ENCODE measurements at places on chromosomes 5 and 9.
A peak's percentile ranks its signal among the peaks of the same experiment; 100 is the strongest.

DNA sequence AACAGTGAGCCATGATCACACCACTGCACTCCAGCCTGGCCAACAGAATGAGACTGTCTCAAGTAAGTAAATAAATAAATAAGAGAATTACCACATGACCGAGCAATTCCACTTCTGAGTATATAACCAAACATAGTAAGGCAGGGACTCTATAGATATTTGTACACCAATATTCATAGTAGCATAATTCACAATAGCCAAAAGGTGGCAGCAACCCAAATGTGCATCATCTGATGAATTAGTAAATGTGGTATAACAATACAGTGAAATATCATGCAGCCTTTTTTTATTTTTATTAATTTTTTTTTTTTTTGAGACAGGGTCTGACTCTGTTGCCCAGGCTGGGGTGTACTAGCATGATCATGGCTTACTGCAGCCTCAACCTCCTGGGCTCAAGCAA, 33.1 kb downstream of the ALDH7A1 start:
- no peak for DNase-seq

DNA sequence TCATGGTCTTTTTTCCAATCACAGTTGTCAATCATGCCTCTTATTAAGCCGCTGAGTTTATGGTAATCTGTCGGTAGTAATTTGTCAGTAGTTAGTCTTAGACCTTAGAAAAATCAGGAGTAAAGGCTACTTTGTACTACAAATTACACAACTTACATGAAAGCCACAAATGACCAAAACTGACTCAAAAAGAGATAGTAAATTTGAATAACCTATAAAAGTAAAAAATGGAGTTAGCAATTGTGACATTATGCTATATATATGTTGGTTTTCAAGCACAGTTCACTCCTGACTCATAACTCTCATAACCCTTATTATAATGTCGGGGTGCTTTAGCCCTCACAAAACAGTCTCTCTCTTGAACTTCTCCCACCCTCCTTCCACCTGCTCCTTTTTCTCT, 251.8 kb downstream of the ROR2 start:
- DNase-seq, result no peak

- no peak for DNase-seq
Measured at GRCh38 chr5:107875833-107876232, 205.1 kb upstream of the EFNA5 start.

DNA sequence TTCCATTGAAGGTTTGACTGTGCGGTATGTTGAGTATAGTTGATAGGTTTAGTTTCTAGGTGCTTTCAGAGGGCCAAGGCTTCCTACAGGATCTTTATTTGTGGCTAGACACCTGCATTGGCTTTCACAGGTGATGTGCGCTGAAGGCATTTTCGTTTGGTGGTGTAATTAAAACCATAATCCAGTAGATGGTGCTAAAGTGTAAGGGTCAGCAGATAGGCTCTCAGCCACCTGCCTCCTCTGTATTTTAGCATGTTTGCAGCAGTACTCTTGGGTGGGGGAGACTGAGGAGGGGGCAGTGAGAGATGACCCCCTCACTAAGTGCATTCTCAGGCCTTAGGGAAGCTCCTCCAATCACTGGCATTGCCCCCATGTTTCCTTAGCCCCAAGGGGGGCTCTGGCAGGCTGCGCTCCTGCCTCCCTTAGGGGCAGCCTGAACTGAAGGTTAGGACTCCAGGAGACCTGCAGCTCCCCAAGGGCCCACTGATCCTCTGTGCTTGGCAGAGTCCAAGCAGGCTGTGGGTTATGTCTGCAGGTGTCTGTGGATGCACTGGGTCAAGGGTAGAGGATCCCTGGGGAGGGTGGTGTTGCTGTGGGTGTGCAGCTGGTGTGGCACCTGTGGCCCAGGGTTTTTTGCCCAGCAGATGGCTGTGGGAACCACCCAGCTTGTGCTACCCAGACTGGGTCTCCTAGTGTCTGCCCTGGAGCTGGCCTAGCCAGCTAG, 23.4 kb downstream of the CDK20 start:
- peak; percentile 5 for DNase-seq

GRCh38 chr5:11224436-11225187, 463.6 kb upstream of the DAP start:
- peak; percentile 11 for DNase-seq

- peak; percentile 59 for DNase-seq
Measured at GRCh38 chr5:163342306-163342705, 95.1 kb upstream of the CCNG1 start.

GRCh38 chr9:71552480-71552879, 215.8 kb downstream of the CEMIP2 start:
- no peak for DNase-seq

DNA sequence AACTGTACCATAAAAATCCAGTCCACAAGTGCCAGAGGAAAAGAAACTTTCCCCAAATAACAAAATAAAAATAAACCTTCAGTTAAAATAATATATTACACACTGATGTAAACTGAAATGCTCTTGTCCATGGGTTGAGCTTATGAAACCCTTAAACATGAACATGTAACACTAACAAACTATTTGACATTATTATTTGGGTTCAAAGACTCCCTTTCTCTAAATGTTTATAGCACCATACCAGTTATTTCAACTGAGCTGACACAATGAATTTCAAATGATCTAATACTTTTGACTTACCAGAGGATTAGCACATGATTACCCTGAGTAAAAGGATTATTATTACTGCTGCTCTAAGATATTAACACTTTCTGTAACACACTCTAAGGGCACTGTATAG, 251.1 kb downstream of the BNC2 start:
- DNase-seq, result no peak

DNA sequence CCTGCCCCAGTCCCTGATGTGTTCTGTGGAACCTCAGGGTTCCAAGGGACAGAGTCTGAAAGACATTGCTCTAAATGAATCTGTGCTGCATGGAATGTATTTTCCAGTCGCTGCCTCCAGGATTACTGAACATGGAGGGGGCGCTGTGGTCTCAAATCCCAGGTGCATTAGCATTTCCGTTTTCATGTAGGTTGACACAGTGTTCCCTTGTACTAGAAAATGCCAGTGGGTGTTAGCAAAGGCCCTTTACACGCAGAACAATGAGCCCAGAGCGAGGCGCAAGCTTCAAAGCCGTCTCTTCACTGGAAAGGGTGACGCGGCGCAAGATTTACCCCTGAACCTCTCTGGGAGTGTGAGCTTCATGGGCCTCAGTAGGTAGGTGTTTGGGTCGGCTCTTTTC, 308.3 kb downstream of the SLIT3 start:
- DNase-seq, result no peak

- DNase-seq, result no peak
Measured at GRCh38 chr5:119527351-119527750, 75.1 kb downstream of the HSD17B4 start.

- DNase-seq, result no peak
Measured at GRCh38 chr5:123753180-123753936, 241.4 kb downstream of the CSNK1G3 start.

- DNase-seq, result peak; percentile 45
Measured at GRCh38 chr5:76601470-76601869, 21.7 kb downstream of the F2RL2 start.

DNA sequence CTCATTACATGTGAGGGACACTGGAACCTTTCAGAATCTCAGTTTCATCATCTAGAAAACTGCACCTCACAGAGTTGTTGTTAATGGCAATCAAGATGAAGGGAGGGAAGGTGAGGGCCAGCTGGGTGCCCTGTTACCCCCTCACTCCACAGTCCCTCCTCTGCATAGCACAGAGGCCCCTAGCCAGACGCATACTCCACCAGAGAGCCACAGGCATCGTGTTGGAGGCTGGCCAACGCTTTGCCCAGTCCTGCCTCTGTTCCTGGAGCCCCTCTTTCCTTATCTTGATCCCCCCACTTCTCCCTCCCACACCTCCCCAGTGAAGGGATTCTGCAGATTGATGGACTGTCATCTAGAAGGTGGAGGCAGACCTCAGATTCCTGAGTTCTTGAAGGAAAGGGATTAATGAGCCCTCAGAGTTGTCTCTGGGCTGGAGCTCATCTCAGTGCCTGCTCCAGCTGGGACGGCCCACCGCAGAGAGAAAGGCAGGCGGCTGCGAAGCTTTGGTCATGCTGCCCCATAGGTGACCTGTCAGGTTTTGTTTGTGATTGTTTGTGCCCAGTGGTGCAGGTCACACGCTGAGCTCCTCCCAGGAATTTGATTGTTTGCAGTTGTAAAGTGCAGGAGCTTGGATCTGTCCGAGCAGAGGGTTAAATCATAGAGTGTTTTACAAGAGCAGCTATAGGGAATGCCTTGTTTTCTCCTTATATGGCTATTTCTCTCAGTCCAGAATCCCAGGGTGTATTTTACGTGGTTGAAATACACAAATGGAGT, 487.3 kb downstream of the CCDC171 start:
- no peak for DNase-seq

- DNase-seq, result no peak
Measured at GRCh38 chr9:32454280-32454679, 69.8 kb downstream of the ACO1 start.

DNA sequence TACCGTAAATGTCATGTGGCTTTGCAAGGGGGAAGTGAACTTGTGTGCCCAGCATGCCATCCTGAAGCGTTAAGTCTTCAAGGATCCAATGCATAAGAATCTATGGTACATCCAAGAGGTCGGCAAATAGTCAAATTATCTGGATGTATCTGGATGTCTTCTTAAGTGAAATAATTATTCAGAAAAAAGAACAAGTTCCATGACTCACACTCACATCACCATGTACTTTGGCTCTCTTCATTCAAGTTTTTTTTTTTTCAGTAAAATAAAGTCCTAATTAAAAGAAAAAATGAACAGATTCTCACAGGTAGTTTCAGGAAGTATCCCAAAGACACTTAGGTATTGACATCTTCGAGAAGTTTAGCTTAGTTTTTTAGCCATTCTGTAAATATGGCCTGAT, 62.7 kb upstream of the MEGF10 start:
- DNase-seq, result no peak
